ENCODE measurements at places on chromosomes 6 and 20.

DNA sequence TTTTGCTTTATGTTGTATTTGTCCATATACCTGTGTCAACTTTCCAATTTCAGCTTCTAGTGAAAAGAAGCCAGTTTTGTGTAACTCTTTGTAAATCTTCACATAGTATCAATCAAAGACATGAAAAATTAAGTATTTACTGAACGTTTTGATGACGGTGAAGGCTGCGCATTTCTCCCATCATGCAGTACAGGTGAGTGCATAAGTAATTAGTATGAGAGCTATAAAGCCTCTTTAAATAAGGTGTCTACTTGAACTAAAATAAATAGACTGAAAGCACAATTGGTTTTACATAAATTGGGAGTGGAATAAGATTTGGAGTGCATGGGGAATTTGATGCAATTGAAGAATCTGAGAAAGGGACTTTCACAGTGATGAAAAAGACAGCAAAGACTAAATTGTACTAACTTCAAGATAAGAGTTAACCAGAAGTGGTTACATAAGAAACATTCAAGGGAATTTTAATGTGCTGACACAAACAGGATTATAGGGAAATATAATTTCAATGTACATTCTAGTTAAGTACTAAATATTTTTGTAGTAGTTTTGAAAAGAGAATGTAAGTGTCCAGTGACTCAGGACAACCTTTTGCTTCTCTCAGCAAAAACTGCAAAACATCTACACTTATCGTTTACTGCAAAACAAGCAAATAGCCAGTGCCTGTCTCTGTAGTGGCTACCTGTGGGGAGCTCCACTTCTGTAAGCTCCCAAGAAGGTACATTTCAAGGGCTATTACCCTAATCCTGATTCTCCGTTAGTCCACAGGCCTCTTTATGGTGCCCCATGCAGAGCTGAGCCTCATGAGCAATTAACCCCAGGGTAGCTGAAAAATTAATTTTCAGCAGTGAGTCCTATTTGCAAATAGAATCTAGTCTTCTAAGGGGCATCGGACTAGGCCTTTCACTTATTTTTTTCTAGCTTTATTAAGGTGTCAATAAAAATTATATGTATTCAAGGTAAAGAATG, 13.0 kb downstream of the TENT5A start:
- no peak for DNase-seq

- no peak for DNase-seq
Measured at GRCh38 chr6:90107771-90108282, 188.8 kb downstream of the BACH2 start.

GRCh38 chr6:163132050-163132750, 282.3 kb upstream of the QKI start:
- DNase-seq, result peak; percentile 31

DNA sequence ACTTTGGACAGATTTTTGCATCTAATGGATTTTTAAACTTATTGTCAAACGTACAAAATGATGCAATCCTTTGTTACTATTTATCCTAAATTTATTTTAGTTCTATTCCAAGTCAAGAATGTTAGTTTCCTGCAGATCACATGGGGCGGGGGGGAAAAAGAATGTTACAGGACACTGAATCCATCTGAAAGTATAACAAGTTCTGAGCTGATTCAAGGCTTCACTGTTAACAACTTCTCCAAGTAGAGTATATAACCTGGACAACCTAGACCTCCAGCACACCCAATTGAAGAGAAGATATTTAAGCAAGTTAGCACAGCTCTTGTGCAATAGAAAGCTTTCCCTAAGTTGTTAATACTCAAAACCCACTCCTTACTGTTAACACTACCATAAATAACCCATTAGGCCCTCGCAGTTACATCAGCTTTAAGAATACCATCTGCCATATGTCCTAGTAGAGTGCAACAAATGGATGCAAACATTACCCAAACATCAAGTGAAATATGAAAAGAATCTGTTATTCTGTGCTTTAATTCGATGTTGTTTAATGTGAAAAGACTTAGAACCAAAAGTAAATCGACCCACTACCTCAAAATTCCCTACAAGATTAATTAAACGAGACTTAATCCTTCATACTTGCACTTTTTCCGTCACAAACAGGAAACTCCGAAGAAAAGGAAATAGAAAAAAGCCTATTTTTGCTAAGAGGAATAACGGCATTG, 1.3 kb downstream of the SEC63 start:
- DNase-seq, result peak; percentile 30

DNA sequence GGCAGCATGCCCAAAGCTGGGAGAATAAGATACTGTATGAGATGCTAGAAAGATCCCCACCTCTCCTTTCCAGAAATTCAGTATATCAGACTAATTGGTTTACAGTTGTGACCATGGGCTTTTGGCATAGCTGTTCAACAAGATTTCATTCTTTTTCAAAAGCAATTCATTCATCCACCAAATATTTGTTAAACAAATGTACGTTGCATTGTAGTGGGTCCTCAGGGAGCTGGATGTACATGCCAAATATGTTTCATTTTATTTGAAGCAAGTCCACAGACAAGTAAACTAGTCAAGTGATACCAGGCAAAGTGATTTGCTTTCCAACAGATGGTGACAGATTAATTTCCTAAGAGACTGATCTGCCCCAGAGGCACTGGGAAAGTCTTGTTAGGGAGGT, 85.8 kb upstream of the ESR1 start:
- DNase-seq, result no peak
